Activated T-cell treated with anti-CD3 and anti-CD28 coated beads, Interleukin-2, amount 50 U/mL, for 48 hours (primary cell): ENCODE measurements at places on chromosomes 13 and 19.

GRCh38 chr19:46496304-46496703, 637 bp upstream of the PNMA8B start:
- DNase-seq: no peak

DNA sequence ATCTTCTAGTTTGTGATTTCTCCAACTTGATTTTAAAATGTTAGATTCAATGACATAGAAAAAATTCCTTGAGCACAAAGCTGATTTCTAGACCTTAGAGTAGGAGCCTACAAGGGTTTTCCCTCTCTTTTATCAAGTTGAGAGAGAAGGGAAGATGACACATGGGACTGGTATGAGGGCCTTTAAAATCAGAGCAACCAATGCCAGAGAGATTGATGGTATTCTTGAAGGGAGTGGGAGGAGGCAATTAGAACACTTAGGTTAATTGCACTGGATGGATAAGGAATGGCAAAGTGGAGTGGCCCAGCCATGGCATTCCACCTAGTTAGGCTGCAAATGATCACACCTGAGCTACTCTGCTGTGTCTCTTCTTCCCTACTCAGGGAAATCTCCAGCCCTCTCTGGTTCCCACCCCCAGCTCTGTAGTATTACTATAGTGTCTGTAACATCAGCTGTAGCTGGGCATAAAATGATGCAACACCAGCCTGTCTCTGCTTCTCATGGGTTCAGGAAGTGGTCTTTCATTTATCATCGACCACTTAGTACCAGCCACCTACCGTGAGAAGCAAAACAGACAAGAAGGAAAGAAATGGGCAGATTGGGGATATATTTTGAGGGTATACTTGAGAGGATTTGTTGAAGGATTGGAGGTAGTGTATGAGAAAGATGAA, 333.6 kb downstream of the DLEU7 start:
- no peak for DNase-seq

GRCh38 chr13:83136660-83137059, 745.6 kb downstream of the SLITRK1 start:
- DNase-seq: no peak

DNA sequence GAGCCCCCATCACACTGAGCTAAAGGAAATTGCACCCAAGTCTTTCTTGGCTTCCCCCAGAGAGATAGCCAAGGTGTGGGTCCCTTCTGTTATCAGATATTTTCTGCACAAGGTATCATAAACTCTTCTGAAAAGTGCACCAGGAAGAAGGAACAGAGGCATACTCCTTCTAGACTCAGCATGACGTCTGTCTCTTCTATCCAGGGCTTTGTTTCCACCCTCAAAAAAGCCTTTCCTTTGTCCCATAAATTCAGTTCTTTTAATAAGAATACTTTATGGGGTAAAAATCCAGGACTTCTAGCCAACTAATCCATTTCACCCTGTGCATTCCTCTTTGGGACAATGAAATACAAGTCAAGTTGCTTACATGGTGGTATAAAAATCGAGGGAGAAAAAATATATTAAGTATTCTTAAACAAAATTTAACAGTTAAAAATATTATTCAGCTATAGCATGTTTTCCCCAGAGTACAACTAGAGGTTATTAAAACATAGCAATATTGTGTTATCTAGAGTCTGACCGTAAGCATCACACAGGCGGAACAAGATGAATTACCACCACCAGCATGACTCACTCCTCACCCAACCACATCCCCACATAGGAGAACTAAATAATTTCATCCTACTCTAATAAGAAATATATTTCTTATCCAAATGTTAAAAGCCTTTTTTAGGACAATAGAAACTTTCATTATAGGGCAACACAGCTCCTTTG, 79.9 kb upstream of the GPC6 start:
- no peak for DNase-seq

DNA sequence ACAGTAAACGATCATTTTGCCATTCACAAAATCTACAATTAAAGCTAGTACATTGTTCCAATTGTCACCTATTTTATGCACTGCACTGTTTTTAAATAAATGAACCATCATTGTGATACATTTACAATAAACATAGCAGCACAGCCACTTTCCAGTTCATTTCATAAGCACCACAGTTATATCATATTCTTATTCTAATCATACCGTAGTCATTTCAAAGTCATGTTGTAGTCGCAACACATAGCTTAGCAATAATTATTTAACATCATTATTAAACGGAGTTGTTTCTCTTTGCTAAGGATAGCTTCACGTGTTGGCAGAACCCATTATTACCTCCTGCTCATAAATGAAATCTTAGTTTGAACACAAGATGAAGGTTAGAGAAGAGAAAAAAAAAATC, 2.2 kb upstream of the PCDH9 start:
- no peak for DNase-seq

GRCh38 chr19:49931293-49932040, 2.2 kb upstream of the NUP62 start:
- DNase-seq: no peak

GRCh38 chr19:35000647-35001501, 751 bp downstream of the GRAMD1A start:
- DNase-seq: peak; percentile 77

DNA sequence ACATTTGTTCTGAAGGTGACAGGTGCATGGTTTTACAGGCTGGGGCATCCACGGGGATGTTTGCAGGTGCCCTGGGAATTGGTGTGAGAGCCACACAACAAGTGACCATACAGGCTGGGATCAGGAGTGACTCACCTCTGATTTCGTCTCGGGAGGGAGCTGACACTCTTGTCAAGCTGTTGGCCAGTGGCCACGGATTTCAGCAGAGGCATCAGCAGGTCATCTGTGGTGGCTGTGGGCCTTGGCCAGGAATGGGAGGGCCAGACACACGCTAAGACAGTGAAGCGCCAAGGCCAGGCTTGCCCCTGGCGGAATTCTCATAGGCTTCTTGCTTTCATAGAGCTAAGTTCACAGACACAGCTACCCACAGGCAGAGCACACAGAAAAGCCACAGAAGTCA, 108.6 kb downstream of the HSPH1 start:
- no peak for DNase-seq

DNA sequence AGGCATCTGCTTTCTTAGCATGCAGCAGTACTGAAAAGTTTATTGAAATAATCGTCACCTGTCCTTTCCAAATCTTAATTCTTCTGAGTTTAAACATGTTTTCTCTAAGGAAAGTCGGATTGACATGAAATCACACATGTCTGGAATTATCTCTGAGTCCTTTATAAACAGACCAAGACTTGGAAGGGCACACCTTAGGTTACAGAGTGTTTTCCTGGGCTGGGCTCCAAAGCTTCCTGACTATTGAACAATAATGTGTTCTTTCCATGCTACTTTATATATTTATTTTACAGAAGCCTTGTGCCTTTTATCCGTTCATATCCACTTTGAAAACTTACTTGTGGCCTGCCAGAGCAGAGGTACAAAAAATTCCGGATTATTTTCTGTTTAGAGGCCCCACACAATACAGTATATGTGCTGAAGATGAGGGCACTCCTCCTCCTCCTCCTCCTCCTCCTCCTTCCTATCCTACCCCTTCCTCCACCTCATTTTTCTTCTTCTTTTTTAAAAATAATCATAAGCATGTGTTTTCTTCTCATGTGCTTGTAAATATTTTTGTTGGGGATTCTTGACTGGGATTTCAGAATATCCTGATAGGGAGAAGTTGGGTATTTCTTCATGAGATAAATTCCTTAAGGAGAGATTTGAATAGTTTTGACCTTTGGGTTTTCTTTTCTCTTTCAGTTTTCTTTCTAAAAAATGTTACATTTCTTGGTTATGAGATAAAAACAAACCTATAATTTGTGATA, 52.3 kb downstream of the LRCH1 start:
- DNase-seq: no peak

GRCh38 chr19:12785431-12786031, 5.8 kb upstream of the JUNB start:
- peak; percentile 44 for DNase-seq

DNA sequence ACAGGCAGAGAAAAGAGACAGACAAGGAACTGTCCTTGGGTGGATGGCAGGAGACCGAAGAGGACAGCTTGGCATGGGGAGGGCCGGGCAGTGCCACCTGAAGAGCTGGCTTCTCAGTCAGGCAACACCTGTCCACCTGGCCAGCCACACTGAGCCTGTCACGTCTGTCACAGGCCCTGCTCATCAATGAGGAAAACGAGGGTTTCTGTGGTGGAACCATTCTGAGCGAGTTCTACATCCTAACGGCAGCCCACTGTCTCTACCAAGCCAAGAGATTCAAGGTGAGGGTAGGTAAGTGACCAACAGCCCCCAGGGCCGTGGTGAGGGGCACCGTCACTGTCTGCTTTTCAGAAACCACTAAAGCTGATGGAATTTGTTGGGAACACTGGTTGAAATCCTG, 11.2 kb upstream of the PROZ start:
- no peak for DNase-seq

DNA sequence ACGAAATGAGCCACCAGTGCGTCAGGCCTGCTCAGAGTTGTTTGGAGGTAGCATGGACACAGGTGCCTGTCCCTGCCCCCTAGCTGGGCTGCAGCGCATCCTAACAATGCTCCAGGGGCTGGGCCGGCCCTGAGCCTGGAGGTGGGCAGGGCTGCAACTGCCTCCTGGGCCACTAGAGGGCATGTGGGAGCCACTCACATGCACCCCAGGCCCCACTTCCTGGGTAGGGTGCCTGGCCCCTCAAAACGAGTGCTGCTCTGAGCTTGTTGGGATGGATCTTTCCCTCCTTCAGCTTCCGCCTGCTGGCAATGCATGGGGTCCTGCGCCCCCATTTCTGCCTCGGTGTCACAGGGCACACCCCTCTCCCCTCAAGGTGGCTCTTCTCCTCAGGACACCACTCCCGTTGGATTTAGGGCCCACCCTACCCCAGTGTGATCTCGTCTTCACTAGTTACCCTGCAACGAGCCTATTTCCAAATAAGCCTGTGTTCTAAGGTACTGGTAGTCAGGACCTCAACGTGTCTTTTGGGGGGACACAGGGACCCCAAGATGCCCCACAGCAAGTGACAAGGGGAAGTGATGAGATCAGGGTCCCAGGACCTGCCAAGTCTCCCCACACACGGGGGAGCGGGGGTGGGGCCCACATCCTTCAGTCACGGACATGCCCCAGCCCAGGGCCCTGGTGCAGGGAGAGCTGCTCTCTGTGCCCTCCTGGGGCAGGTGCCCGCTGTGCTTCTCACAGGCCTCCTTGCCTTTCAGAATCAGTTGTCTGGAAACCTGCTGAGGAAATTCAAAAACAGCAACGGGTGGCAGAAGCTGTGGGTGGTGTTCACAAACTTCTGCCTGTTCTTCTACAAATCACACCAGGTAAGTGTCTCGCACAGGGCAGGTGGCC, 131.3 kb downstream of the STK24 start:
- DNase-seq: peak; percentile 89

DNA sequence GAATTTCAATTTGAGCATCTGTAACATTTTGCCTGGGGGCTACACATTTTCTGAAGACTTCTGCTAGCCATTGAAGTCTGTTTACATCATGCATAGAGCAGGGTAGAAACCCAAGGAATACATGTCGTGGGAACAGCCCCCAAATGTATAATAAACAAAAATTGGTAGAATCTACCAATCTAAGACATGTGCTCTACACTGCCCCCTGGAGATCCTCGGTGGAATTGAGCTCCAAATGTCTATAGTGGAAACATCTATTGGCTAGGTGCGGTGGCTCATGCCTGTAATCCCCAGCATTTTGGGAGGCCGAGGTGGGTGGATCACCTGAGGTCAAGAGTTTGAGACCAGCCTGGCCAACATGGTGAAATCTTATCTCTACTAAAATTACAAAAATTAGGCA, 57.3 kb downstream of the MBD3L2B start:
- peak; percentile 65 for DNase-seq

GRCh38 chr13:63351533-63351932, 1935.9 kb upstream of the PCDH20 start:
- no peak for DNase-seq

GRCh38 chr19:1672038-1672768, 19.8 kb upstream of the TCF3 start:
- DNase-seq: peak; percentile 79

DNA sequence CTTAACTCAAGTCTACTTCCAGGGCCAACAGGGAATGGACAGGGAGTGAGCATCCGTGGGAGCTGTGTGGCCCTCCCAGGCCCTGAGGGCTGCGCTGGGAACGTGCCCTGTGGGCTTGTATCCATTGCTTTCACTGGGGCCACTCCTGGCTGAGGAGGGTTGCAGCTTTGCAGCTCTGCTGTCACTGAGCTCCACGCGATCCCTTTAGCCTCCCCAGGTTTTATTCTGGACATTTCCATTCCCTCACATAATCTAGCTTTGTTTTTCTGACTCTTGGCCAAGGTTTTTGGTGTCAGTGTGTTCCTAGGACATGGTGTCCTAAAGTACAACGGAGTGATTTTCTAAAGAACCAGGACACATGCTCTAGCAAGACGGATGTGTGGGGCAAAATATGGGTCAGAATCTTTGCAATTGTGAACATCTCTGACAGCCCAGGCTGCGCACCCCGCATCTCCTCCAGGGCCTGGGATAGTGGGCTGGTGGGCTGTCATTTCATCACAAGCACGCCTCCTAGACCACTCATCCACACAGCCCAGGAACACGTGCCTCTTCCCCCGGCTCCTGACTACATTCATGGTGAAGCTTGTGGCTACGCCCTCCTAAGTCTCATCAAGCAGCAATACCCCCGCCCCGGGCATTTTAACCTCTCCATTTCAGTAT, 28.0 kb downstream of the GGACT start:
- no peak for DNase-seq

- DNase-seq: no peak
These were observed 52.8 kb downstream of the RUBCNL start for GRCh38 chr13:46334035-46334822.

DNA sequence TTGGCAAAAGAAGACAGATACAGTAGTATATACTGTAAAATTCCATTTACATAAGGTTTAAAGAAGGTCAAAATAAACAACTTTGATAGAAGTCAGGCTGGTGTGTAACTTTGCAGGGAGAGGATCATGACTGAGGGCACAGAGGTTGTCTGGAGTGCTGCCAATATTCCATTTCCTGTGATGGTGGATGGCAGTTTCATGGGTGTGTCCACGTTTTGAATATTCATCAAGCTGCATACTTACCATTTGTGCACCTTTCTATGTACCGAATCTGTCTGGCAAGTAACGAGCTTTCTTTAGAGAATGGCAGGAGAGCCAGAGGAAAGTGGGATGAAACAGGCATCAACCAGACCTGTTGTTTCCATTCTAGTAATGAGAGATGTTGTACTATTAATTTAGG, 420.5 kb upstream of the HTR2A start:
- no peak for DNase-seq

DNA sequence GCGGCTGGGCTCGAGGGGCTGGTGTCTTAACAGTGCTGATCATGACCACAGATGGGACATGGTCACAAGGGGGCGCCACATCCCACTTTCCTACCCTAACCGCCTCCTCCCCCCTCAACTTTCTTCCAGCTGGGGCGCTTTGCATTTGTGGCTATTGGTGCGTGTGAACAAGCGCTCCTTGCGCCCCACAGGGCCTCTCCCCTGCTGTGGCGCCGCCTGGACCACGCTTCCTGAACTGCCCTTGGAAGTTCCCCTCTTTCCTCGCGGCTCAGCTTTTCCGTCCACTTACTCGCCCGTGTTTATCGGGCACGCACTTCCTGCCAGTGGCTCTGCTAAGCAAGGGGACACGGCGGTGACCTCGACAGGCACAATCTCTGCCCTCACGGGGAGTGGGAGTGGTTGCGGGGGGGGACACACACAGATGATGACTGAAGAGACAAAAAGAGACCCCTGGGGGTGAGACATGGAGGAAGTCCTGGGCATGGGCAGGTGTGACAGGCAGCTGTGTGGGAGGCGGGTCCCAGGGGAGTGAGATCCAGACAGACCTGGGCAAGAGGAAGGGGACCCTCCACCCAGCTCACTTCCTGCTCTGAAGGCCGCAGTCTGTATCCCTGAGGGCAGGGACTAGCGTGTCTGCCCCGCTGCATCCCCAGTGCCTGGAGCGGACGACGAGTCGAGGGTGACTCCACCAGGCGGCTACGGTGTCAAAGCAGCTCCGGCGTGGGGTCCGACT, 40.3 kb downstream of the ZNF787 start:
- DNase-seq: peak; percentile 81
